Activated CD4-positive, CD25-positive, alpha-beta regulatory T cell treated with anti-CD3 and anti-CD28 coated beads, Interleukin-2, amount 50 U/mL, for 72 hours (primary cell): ENCODE measurements at places on chromosomes 1 and 21.

DNA sequence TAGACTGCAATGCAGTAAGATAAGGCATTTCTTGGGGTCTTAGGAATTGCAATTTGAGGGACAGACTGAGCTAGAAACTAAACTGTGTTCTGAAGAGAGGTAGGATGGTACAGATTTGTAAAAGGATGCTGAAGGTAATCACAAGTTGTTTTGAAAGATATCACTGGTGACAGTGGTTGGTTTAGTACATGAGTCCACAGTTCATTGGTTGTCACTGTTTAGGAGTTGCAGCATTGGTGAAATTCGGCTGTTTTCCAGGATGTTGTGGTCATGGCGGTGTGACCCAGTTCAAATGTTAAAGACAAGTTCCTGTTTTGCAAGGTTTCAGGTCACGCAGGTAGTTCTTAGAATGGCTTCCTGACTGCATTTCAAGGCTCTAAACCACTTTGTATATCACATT lies 292.8 kb upstream of the B3GALT2 start:
- DNase-seq = peak; percentile 58

GRCh38 chr1:211133393-211133835 lies 534 bp downstream of the KCNH1 start:
- DNase-seq = no peak

DNA sequence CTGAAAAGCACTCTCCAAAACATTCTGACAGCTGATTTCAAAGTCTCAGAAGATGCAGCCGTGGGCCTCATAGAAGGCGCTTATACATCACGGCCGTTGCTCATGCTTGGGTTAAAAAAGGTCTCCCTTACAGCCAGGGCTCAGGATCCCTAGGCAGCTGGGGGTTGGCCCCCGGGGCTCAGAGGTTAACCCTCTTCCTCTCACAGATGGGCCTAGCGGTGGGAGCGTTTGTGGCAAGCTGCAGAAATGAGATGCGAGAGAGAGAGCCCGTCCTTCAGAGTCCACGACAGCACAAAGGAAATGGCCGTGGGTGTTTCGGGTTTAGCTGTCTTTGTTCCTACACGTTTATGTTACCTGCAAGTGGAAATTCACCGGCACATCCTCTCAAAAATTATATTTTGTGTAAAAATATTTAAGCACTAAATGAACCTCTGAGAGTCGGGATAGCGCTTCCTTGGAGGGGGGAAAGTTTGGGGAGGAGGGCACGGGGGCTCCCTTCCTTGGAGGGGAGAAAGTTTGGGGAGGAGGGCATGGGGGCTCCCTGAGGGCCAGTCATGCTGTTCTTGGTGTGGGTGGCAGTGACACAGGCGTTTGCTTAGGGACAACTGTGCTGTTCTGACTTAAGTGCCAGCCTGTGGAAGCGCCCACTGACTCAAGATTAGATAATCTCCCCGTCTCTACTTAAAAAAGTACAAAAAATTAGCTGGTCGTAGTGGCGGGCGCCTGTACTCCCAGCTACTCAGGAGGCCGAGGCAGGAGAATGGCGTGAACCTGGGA lies 20.5 kb upstream of the PRDM15 start:
- DNase-seq = peak; percentile 57

GRCh38 chr1:197980457-197980856 lies 63.3 kb downstream of the LHX9 start:
- DNase-seq = no peak

DNA sequence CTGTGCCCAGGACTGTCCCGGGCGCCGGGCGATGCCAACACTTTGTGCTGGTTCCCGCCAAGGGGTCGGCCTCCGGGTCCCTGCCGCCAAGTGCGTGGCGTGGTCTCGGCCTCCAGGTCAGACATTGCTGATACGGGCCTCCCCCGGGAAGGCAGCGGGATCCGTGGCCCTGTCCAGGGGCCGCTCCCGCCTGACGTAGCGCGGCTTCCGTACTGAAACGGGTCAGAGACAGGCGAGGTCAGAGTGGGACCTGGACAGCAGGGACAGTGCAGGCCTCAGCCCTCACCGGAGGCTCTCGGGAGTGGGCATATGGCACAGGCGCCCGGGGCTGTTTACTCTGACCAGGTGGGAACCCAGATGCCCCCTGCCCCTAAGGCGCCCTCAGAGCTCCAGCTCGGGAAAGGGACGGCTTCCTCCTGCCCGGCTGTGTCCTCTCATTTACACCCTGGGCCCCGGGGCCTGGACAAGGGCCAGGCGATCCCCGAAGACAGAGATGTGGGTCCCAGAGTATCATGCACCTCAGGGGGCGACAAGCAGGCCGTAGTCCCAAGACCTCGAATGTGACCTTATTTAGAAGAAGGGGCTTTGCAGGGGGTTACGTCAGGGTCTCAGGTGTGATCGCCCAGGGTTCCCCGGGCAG lies 8.8 kb upstream of the RNF223 start:
- DNase-seq = no peak

DNA sequence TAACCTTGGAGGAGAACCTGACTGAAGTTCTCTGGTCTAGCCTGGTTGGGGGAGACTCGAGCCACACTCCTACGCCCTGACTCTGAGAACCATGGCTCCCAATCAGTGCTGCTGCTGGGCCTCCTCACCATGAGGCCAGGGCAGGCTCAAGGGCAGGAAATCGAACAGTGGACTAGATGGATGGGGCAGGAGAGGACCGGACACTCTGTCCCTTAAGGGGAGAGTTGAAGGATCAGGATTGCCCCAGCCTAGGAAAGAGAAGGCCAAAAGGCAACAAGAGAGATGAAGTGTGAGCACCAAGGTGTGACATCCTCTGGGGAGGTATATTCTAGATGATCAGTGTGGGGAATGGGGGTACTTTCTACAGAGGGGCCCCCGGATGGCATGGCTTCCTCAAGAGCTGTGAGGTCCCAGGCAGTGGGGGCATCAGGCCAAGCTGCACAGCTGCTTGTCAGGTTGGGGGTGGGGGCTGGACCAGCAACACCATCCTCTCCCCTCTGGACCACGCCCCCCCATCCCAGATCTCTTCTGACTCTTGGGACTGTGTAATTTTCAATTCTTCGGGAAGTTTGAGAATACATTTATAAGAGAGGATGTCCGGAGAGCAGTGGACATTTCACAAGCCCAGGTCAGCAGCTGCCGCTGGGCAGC lies 34.0 kb downstream of the MX1 start:
- DNase-seq = no peak

DNA sequence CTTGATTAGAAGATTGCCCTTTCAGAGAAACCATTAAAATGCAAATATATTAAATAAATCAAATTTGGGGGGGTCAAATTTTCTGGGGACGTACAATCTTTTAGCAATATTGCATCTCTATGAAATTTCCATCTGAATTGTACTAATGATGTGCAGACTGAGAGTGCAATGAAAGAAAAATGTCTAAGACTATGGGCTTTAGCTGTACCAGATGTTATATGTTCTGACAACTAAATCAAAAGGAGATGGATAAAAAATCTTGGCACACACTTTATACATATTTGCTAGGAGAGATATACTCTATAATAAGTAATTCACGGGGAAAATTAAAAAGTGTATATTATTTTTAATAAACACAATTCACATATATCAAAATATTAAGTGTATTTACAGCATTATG lies 13.0 kb upstream of the PLPPR5 start:
- no peak for DNase-seq

DNA sequence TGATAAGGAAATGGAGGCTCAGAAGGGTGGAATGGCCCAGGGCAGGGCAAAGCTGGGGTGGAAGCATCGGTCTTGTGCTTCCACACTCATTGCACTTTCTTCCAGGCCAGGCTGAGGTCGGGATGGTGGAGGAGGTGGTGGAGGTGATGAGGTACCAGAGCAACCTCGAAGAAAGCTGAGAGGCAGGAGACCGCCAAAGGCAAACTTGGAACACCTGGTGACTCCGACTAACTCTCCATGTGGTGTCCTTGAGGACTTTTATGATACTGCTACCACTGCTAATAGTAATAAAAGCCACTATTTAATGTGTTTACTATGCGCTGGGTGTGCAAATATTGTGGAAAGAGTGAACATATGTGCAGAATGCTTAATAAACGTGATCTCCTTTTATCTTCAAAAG lies 16.9 kb upstream of the BTG2 start:
- no peak for DNase-seq

DNA sequence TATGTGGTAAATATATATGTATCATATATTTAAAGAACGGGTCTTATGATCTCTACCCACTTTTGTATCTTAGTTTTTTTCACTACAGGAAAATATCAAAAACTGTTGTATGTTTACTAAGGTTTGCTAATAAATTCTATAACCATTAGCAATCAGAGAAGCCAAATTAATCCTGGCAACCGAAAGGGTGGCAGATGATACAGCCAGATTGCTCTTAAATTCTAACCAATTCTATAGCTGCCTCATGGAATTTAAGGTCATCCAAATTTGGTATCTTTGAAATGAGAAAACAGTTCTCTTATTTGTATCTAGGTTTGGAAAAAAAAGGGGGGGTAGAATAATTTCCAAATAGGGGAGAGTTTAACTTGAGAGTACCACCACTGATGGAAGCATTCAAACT lies 591.2 kb downstream of the SMYD3 start:
- DNase-seq = no peak

GRCh38 chr1:219710529-219711194 lies 97.8 kb upstream of the ZC3H11B start:
- DNase-seq = no peak

DNA sequence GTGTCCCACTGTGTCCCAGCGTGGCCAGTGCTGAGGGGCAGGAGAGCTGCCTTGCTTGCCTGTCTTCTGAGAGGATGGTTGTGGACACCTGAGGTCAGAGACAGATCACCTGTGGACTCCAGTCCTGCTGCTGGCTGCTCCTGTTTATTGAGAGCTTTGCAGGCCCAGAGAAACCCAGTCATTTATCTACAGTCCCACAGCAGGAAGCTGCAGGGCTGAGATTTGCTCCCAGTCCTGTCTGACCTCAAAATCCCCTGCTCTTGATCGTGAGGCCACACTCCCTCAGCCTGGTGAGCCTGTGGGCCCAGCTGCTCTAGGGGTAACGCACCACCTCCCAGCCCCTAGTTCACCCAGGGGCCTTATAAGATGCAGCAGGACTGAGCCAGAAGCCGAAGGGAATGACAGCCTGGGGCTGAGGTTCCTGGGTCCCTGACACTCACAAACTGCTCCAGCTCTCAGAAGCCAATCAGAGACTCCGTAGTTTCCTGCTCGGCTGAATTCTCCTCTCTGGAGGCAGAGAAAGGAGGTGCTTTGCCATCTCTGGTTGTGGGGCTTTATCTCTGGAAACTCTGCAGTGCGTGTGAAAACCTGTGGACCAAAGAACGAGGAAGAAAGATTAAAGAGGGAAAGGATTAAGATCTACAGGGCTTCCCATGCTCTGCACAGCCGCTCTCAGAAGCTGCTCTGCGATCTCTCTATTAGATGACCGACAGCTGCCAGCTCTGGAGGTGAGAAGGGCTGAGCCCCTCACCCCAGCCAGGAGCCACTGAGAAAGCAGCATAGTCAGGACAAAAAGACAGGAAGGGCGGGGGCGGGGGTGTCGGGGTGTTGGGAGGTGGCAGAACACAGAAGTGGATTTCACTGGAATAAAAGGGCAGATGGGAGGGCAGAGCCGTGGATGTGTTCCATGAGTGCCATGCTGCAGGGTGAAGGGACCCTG lies 39.1 kb downstream of the UBIAD1 start:
- DNase-seq = no peak

DNA sequence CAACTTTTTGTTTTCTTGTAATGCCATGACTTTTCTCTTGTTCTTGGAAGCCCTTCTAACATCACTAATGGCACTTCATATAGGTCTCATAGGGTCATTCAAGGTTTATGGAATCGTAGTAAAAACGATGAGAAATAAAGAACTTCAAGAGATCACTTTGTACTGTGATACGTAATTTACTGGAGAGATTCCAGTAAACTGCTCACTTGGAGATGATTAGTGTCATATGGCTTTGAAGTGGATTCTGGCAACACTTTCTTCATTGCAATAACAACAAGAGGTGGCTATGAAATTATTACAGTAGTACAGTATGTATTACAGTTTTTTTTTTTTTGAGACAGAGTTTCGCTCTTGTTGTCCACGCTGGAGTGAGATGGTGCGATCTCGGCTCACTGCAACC lies 103.4 kb downstream of the RUSC1 start:
- no peak for DNase-seq

DNA sequence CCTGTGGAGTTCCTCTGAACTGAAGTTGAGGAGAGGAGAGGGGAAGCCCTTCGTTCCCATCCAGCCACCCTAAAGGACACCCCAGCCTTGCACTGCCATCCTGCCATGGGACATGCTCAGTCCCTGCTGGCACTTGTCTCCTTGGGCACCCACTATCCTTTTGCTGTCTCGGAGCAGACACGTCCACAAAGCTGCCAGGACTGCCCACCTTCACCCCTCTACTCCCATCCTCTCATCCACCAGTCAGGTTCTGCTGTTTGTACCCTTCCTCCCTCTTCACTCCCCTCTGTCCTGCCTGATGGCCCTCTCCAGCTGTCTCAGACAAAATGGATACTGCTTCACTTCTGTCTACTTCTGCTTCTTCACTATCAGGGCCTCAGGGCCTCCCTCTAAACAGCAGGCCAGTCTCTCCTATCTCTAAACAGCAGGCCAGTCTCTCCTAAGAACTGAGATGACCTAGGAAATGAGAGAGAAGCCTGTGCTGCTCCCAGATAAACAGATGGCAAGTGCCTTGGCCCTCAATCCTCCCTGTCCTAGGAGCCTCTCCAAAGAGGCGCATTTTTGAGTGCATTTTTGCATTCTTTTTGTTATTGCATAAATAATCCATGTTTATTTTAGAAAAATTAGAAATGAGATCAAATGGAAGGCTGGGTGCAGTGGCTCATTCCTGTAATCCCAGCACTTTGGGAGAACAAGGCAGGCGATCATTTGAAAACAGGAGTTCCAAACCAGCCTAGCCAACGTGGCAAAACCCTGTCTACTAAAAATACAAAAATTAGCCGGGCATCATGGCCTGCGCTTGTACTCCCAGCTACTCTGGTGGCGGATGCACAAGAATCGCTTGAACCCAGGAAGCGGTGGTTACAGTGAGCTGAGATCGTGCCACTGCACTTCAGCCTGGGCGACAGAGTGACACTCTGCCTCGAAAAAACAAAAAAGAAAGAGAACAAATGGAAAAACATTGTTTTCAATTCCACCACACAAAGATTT lies 4.4 kb upstream of the PYCR2 start:
- DNase-seq = no peak

GRCh38 chr1:245512181-245512888 lies 357.6 kb downstream of the KIF26B start:
- no peak for DNase-seq

GRCh38 chr1:178122283-178122682 lies 28.4 kb downstream of the RASAL2 start:
- no peak for DNase-seq

DNA sequence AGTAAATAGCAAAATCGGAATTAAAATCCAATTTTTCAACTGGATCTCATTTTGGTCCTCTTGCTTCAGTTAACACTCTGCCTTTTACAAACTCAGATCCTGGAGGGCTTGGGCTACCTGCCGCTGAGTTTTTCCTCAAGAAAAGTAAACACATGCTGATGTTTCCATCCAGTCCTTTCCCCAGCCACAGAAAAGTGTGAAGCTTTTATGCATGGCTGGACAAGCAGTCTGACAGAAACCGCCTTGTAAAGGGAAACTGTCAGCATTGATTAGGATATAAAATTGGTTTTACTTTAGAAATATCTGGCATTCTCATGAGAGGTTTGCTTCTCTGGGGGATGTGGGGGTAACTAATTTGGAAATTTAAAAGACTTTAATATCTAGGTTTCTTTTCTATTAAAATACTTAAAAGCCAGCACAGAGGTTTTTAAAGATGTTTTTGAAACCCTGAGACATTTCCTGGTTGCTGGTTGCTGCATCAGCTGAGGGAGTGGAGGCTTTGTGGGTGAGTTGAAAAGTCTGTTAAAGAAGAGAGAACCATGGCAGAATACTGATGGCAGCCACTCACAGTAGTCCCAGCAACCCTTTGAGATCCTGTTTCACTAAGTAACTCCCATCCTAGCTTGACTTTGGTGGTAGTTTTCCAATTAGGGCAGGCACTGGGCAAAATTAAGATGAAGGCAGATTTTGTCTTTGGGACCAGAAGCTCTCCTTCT lies 238.3 kb downstream of the PAPPA2 start:
- no peak for DNase-seq
